ENCODE measurements at places on chromosomes 7 and 10. TPM values are rescaled to one million over a fixed set of nuclear protein-coding genes. Genes with fewer than 3 reads are reported as not detected.
A peak's percentile ranks its signal among the peaks of the same experiment; 100 is the strongest.

PTN gene
- 12.8 TPM for polyA plus RNA-seq

DTX2 gene
- 14.6 TPM for polyA plus RNA-seq

NXPH1 gene
- polyA plus RNA-seq = not detected

ZPBP gene
- polyA plus RNA-seq = not detected

DNA sequence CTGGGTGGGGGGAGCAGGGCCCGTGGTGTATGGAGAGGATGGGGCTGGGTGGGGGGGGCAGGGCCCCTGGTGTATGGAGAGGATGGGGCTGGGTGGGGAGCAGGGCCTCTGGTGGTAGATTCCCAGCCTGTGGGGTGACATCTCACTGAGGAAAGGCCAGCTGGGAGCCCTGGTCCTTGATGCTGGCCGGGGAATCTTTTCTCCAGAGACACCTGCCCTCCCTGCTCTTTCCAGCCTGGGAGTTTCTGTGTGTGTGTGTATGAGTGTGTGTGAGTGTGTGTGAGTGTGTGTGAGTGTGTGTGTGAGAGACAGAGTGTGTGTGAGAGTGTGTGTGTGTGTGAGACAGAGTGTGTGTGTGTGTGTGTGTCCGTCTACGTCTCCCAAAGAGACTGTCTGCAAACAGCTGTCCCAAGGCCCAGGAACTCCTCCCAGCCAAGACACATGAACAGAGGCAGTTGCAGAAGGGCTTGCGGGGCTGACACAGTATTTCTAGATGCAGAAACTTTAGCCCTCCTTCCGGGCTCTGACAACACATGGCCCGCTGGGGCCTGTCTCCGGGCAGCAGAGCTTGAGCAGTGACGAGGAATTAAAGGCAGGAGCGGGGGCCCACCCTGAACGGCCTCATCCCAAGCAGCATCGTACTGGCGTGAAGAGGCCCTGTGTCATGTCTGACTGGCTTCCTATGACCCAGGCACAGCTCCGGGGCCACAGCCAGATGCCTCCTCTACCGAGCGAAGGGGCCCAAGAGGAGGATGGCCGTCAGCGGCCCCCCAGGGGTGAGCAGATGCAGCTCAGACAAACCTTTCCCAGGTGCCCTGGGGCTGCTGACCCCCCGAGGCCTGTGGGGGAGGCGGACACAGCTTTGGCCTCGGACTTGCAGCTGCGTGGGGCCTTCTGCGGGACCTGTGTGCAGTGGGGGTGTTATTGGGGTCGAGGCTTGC, 24.3 kb downstream of the FAM20C start:
- H3K36me3 ChIP-seq = peaks cover 10% of the 10 kb centered on the region
- no peaks in the 10 kb centered on the region for H3K27me3 ChIP-seq
- DNase-seq = no peak

- H3K27me3 ChIP-seq = no peaks in the 10 kb centered on the region
- no peak for DNase-seq
- H3K4me1 ChIP-seq = no peaks in the 10 kb centered on the region
Measured at GRCh38 chr7:42342381-42342780, 105.4 kb upstream of the GLI3 start.

DNA sequence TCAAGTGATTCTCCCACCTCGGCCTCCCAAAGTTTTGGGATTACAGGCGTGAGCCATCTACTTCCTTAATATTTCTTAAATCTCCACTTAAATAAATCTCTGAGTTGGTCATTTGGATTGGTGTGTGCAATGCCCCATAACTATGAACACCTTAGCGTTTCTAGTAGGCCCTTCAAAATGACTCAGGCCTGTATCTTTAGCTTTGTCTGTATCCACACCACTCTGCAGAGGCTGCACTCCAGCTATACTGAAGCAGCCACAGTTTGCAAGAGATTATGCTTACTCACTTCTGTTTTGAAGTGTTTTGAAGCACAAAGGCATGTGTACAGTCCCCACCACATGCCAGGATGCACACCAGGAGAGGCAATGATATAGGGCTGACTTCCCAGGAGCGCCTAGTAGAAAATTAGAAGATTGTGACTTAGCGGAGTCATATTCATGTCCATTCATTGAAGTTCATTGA, 2.4 kb upstream of the ST7 start:
- H3K36me3 ChIP-seq = no peaks in the 10 kb centered on the region
- H3K27ac ChIP-seq = peak overlapping the region; percentile 53
- DNase-seq = no peak
- H3K4me1 ChIP-seq = peaks cover 29% of the 10 kb centered on the region
- H3K4me3 ChIP-seq = no peak overlapping the region

DNA sequence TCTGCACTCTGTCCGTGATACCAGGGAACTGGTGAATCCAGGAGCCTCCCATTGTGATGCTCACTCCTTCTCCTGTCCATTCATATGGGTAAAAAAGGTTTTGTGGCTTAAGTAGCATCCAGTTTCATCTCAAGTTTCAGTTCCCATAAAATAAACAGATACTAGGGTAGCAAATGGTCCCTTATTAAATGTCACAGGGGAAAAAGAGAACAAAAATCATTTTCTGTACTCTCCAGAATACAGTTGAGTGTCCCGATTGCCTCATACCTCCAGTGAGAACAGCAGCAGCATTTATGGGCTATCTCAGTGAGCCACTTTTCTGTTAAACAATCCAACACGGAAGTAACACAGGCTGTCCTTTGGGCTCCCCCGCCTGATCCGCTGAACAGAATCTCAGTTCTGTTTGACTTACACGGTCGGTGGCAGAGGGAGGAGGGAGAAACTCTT, 179.6 kb downstream of the CELF2 start:
- peak overlapping the region; percentile 57 for H3K27ac ChIP-seq
- peak overlapping the region; percentile 1 for H3K4me3 ChIP-seq
- H3K4me1 ChIP-seq = peaks cover 39% of the 10 kb centered on the region
- peaks cover 10% of the 10 kb centered on the region for H3K36me3 ChIP-seq
- no peaks in the 10 kb centered on the region for H3K27me3 ChIP-seq

DNA sequence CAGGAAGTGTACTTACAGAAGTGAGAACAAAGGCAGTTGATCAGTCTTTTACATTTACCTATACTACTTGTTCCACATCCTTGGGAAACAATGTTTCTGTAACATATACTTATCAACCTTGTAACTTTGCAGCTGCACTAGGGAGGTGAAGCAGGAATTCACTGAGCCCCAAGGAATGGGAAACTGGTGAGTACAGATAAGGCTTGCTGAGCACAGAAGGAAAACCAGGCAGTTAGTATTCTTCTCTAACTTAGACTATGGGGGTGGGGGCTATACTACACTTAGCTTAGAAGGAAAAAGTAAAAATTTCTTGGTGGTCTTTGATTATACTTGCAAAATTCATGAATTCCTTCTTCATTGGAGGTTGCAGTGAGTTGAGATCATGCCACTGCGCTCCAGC, 6.9 kb upstream of the ZNF33A start:
- no peaks in the 10 kb centered on the region for H3K4me1 ChIP-seq
- H3K36me3 ChIP-seq = no peaks in the 10 kb centered on the region
- H3K4me3 ChIP-seq = no peak overlapping the region
- no peak overlapping the region for H3K27ac ChIP-seq

DNA sequence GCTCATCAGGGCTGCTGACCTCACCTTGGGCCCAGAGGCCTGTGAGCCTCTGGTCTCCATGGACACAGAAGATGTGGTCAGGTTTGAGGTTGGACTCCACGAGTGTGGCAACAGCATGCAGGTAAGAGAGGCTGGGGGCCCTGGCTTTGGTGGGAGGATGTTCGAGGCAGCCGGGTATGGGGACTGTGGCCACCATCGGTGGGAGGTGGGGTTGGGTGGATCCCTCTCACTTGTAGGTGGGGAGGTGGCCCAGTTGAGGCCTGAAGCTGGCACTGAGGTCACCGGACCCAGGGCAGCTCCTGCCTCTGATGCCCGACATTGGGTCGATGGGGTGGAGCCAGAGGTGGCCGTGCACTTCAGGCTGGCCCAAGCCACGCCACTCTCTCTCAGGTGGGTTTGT, 406 bp downstream of the ZP3 start:
- no peaks in the 10 kb centered on the region for H3K36me3 ChIP-seq
- no peak overlapping the region for H3K4me3 ChIP-seq
- H3K27me3 ChIP-seq = no peaks in the 10 kb centered on the region
- no peak overlapping the region for H3K27ac ChIP-seq

DNA sequence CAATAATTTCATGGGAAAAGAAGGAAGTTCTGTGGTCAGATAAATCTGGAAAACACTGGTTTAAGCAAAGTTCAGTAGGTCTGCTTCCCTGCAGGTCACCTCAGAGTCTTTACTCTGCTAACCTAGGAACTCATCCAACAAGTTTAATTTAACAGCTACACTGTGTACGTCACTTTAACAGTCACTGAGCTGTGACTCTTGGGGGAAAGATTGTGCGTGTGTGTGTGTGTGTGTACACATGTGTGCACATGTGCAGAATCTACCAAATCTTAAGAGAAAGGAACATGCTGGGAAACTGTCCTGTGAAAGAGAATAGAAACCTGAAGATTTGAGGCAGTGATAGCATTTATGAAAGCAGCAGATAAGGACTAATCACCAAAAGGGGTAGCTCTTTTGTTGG, 62.6 kb downstream of the IKZF1 start:
- DNase-seq = no peak
- H3K4me3 ChIP-seq = no peak overlapping the region
- H3K27ac ChIP-seq = no peak overlapping the region
- no peaks in the 10 kb centered on the region for H3K4me1 ChIP-seq
- H3K27me3 ChIP-seq = no peaks in the 10 kb centered on the region

GRCh38 chr7:90660819-90661218, 64.7 kb downstream of the CDK14 start:
- peak overlapping the region; percentile 64 for H3K27ac ChIP-seq
- H3K36me3 ChIP-seq = no peaks in the 10 kb centered on the region
- no peak overlapping the region for H3K4me3 ChIP-seq
- no peak for DNase-seq
- H3K27me3 ChIP-seq = no peaks in the 10 kb centered on the region

- DNase-seq = peak; percentile 88
- H3K4me3 ChIP-seq = no peak overlapping the region
- no peaks in the 10 kb centered on the region for H3K27me3 ChIP-seq
- H3K27ac ChIP-seq = peak overlapping the region; percentile 71
Measured at GRCh38 chr10:92839191-92840085, 8.9 kb upstream of the EXOC6 start.

DNA sequence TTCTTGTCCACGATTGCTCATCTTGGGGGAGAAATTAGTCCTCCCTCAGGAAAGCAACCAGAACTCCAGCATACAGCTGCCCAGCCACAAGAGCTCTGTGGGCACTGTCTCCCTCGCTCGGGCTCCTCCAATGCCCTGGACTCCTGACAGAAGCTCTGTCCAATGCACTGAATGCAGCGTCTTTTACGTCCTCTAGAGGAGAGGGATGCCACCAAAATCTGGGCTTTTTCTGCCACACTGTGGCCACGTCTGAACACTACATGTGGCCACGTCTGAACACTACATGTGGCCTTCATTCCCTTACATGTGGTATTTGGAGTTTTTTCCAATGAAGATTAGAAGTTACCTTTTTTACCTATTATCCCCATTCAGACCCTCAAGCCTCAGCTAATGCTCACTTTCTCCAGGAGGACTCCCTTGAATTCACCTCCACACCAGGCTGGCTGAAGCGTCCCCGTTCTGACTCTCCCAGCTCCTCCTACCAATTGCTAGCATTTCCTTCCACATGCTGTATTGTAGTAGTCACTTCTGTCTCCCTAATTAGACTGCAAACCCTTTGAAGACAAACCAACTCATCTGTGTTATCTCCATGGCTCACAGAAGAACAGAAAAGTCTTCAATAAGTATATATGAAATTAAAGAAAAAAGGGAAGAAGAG, 134.3 kb upstream of the PDE1C start:
- no peaks in the 10 kb centered on the region for H3K4me1 ChIP-seq
- H3K36me3 ChIP-seq = no peaks in the 10 kb centered on the region
- peak overlapping the region; percentile 41 for H3K4me3 ChIP-seq
- H3K27ac ChIP-seq = no peak overlapping the region
- peak; percentile 72 for DNase-seq
- H3K27me3 ChIP-seq = no peaks in the 10 kb centered on the region

- no peaks in the 10 kb centered on the region for H3K27me3 ChIP-seq
- H3K4me3 ChIP-seq = no peak overlapping the region
- no peaks in the 10 kb centered on the region for H3K36me3 ChIP-seq
- no peak overlapping the region for H3K27ac ChIP-seq
- no peak for DNase-seq
Measured at GRCh38 chr7:98687111-98687751, 70.1 kb downstream of the NPTX2 start.

DNA sequence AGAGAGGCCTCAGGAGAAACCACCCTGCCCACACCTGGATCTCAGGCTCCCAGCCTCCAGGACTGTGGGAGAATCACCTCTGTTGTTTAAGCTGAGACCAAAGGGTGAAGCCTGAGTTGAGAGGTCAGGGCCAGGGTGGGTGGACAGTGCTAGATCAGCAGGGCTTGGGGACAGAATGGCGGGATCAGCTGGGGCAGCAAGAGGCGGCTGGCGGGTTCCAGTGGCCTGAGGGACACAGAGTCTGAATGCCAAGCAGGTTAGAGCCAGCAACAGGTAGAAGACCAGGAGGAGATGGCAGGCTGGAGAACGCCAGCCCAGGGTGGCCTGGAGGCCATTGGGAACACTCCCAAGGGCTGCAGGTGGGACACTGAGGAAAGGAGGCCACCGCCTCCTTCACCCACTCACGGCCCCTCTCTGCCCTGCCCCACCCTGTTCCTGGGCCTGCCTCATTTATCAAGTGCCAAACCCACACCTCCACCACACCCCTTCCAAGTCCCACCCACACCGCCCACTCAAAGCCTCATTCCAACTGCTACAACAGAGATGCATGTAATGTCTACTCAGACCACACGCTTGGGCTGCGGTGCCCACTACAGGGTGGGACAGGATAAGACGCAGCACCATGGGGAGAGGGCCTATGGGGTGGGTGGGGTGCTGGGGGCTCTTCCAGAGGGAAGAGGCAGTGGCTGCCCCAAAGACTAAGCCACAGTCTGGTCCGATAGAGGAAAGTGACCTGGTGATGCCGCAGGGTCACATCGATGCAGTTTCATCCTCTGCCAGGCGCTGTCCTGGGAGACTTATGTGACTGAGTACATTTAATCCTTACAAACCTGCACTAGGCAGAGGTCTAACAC, 173.9 kb downstream of the TNS3 start:
- H3K4me1 ChIP-seq = peaks cover 17% of the 10 kb centered on the region
- no peak overlapping the region for H3K4me3 ChIP-seq
- no peak for DNase-seq
- peaks cover 32% of the 10 kb centered on the region for H3K36me3 ChIP-seq
- no peaks in the 10 kb centered on the region for H3K27me3 ChIP-seq
- H3K27ac ChIP-seq = no peak overlapping the region

DNA sequence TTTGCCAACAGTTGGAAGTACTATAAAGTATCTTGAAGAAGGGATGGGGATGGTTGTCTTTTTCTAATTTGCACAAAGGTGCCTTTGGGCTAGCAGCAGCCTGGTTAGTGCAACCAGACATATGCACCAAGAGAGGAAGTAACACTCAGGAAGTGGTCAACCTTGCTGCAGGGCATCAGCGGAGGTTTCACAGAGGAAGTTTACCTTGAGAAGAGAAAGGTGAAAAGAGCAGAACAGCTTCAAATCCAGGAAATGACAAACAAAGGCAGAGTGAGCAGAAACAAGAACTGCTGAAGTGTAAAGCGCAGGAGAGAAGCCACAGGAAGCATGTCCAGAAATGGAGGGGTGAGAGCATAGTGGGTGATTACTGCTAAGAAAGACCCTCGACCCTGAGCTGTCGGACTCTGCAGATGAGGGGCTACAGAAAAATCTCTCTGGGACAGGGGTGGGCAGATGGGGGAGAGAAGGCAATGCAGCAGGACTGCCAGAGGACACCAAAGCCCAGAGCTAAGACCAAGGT, 66.9 kb downstream of the STK17A start:
- peak overlapping the region; percentile 74 for H3K27ac ChIP-seq
- DNase-seq = no peak
- peaks cover 6% of the 10 kb centered on the region for H3K36me3 ChIP-seq
- H3K4me3 ChIP-seq = peak overlapping the region; percentile 35
